EH (cell line): ENCODE measurements at places on chromosomes 2 and 18.

GRCh38 chr2:36411962-36412444, 56.4 kb downstream of the CRIM1 start:
- peak; percentile 72 for DNase-seq

- no peak for DNase-seq
Measured at GRCh38 chr2:39179974-39180960, 59.4 kb upstream of the SOS1 start.

DNA sequence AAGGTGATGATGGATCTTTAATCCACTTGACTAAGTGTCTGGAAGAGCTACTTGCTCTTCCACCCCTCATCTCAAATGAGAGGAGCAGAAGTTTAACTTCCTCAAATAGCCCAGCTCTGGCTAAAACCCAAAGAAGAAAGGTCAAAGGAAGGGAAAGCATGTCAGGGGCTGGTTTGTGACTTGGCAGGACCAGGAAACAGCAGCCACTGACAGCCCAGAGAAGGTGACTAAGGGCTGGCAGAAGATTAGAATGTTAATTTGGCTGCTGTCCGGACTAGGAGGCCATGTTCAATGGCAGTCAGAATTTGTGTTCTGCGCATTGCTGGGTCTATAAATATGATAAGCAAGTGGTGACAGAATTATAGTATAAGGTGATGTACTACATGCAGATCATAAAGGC, 386.2 kb downstream of the SETBP1 start:
- peak; percentile 12 for DNase-seq

DNA sequence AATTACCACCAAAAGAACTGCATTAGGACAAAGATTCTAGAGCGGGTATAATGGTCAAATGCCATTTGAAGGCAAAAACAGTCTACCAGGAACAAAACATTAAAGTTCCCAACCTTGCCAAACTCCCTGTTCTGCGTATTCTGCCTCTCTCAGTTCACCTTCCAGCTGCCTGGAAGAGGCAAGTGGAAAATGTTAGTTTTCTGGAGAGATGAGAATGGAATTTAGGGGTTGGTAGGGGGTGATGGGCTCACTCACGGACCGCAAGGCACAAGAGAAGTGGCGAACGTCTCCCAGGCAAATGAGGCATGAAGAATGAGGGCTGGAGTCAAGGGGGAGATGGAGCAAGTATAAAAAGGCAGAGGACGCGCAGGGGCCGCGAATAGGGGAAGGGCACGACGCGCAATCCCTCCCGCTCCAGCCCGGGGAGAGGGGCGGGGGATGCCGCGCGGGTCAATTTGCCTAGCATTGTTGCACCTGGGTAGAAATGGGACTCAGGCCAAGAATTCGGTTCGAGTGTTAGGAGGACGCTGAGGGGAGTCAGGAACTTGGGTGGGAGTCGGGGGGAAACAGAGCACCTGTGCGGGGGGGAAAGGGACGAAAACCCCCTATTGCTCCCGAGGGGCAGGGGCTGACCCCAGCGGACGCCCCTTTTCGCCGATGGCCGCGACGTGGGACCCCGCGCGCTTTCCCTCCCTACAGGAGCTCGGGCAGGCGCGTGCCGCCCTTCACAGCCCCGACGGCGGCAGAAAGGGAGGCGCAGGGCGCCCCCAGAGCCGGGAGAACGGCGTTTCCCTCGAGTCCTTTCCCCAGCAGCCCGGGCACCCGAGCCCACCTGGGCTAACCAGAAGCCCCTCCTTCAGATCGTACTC, 573 bp downstream of the PAIP2B start:
- peak; percentile 2 for DNase-seq

- peak; percentile 88 for DNase-seq
Measured at GRCh38 chr2:102063487-102063911, 71.7 kb downstream of the IL1R2 start.

GRCh38 chr2:23555944-23556343, 171.0 kb downstream of the KLHL29 start:
- no peak for DNase-seq

DNA sequence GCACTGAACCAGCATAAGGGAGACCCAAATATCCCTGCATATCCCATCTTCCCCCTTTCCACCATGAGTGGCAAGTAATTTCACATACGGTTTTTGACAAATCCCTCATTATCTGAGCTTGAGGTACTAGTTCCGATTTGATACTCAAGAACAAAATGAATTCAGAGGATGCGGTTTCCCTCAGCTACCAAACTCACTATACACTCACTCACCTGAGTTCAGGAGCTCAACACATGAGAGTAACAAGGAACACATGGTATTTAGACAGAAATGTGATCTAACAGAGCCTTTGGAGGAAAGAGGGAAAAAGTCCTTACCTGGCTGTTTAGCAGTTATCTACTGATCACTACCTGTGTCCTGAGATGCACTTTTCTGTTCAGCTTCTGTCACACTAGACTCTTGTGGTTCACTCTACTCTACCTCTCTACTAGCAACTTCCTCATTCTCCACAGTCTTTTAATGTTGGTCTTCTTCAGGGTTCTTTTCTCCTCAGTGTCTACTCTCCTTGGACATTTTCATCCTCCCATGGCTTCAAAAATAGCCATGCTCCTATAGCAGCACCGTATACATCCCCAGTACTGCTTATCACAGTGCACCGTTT, 25.1 kb downstream of the ASXL2 start:
- DNase-seq: no peak

DNA sequence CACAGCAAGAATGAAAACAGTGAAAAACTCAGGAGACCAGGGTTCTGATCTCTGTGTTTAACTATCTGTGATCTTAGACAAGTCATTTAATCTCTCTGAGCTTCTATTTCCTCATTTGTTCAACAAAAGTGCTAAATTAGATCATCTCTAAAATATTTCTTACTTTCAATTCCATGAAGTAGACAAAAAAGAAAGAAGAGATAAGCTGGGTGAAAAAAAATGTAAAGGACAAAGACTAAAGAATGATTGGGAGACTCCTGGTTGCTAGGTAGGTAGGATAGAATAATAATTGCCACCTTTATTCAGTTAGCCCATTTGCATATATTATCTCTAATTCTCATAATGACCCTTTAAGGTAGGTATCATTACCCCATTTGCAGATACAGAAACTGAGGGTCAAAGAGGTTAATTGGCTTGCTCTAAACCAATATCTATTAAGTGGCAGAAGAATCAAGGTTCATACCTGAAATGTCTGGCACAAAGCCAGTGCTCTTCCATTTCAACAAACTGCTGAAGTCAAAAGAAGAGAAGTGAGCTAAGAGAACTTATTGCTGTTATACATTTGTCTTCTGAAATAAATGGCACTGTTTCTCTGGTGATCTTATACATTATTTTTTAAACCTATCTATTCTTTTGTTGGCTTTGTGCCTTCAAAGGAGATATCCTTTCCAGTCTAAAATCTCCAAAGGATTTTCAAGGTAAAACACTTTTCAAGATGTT, 141.7 kb downstream of the OTX1 start:
- DNase-seq: no peak

GRCh38 chr2:236712961-236713673, 143.5 kb downstream of the ACKR3 start:
- no peak for DNase-seq

DNA sequence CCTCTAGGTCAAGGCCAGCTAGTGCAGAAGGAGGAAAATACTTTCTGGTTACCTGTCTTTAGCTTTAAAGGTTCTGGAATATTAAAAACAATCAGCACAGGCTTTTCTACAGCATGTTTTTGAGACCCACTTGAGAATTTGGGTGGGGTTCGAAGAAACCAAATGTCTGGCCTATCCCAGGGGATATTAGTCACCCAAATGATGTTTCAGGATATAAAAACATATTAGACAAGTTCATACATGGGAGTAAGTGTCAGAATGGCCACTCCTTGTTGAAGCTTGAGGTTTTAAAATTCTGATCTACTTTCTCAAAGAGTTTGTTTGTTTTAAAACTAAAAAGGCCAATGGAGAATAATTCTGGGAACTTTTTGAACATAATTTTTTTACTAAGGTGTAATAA, 158.6 kb upstream of the DLX2 start:
- DNase-seq: peak; percentile 38

DNA sequence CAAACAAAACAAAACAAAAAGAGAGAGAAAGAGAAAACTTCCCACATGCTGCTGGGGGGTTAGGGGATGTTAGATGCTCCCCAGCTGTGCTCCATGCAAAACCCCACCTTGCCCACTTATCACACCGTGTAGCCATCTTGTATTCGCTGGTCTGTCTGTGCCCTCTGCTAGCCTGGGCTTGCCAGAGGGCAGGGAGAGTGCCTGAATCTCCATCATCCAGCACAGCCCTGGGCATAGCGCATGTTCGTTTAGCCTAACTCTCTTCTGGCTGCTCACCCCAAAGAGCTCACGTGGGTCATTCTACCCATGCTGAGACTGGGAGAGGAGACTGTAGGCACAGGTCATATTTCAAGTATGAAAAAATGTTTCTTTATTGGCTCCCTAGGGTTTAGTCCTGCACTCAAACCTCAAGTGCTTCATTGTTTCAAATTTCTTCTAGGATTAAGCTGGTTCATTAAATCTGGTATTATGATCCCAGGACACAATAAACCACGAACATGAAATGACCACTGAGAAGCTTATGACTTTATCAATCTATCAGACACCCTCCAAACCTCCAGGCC, 100.5 kb downstream of the KCNF1 start:
- DNase-seq: no peak

GRCh38 chr2:227013881-227014280, 150.1 kb downstream of the COL4A4 start:
- DNase-seq: no peak

DNA sequence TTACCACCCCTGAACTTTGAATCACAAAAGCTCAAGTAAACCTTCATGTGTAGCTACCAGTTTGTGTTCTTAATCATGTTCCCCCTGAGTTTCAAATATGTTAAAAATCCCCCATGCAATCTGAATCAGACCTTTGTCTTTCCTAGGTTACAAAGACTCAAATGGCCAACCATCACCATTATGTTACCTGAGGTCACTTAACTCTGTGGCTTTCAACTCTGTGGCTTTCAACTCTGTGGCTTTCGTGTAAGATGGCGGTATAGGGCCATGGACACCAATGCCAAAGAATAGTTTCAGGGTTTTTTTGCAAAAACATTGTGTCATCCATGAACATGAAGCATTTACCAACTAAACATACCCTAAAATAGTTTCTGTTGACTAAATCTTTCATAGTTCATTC, 6.7 kb downstream of the ERMN start:
- DNase-seq: no peak

DNA sequence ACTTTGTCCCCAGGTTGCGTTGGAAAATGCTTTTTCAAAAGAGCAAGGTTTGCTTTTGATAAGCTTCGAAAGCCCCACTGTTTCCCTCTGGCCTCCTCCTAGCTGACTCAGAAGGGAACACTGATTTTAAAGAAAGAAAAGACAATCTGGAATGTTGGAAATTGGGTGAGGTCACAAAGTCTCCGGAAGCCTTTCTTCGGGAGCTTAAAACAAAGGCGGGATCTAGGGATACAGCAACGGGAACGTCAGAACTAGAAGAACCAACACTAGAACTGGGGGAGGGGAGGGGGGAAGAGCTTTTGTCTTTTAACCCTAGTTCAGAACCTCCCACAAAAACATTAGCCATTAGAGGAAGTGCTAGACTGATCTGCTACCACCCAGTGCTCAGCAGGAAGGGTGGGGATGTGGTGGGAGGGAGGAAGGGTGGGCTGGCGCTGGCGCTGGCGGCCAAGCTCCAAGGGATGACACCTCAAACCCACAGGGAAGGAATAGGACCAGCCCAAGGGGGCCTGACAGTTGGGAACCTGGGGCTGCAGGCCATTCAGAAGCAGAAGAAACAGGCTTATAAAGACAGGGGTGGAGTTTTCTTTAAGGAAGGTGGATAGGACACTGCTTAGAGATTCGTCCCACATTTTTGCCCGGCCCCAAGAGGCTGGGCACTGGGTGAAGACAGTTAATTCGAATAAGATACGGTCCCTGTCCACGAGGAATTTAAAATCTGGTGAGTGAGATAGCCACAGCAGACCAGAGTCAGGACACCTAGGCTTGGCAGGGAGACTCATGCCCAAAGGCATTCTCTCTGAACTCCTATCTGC, 1.7 kb downstream of the TMSB10 start:
- peak; percentile 96 for DNase-seq

- DNase-seq: no peak
Measured at GRCh38 chr2:240622531-240623235, 2.6 kb upstream of the GPR35 start.

DNA sequence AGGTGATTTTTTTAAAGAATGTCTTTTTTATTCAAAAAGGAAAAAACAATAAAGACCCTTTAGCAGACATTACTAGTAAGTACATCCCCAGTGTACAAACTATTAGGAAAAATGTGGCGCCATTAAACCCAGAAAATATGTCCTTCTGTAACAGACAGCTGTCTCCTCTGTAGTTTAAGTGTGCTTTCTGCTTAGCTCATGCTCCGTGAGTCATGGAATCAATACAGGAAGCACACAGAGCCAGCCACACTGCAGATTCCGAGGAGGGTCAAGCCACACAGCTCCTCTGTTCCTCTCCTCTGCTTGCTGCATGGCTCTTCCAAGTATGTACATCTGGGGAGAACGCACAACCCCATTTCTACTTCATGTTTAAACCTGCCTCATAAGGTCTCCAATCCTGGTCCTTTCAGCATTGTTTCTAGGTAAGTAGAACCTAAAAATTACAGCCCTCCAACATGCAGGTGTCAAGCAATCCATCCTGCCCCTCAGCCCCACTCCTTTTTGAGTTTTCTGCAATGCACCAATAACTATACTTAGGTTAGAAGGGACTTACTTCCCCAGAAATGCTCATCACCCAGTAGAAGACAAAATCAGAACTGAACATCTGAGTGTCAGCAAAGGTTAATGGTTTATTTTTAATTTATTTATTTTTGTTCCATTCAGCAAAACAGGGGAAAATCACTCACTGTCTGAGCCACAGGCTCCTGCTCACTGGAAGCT, 37.5 kb downstream of the ACVR1 start:
- peak; percentile 82 for DNase-seq

- DNase-seq: no peak
Measured at GRCh38 chr2:35415942-35416341, 939.6 kb upstream of the CRIM1 start.

DNA sequence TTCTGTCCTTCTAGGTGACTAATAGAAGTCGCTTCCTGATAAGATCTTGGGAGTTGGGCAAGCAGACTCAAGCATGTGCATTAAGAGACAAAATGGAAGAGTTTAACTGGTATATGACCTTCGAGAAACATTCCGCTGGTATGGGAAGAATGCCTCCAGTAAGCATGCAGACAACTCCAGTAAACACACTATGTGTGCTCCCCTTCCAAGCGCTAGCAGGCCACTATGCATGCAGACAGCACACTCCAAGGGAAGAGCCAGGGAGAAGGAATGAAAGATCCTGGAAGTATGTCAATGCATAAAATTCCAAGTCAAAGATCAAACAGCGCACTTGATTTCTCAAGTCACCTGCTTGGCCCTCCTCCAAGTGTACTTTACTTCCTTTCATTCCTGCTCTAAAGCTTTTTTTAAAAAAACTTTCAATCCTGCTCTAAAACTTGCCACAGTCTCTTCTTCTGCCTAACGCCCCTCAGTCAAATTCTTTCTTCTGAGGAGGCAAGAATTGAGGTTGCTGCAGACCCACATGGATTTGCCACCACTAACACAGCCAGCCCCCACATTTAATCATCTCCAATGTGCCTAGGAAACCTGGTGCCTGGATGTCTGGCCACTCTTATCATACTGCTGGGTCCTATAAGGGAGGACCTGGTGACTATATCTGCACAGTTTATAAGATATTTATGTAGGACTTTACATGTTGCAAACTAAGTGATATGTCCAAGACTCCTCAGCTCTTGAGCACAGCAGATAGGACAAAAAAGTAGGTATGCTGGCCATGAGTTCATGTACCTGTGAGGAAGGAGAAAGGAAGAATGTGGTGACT, 239.8 kb downstream of the PDE11A start:
- DNase-seq: no peak
